ENCODE measurements at places on chromosomes 3 and 15.

DNA sequence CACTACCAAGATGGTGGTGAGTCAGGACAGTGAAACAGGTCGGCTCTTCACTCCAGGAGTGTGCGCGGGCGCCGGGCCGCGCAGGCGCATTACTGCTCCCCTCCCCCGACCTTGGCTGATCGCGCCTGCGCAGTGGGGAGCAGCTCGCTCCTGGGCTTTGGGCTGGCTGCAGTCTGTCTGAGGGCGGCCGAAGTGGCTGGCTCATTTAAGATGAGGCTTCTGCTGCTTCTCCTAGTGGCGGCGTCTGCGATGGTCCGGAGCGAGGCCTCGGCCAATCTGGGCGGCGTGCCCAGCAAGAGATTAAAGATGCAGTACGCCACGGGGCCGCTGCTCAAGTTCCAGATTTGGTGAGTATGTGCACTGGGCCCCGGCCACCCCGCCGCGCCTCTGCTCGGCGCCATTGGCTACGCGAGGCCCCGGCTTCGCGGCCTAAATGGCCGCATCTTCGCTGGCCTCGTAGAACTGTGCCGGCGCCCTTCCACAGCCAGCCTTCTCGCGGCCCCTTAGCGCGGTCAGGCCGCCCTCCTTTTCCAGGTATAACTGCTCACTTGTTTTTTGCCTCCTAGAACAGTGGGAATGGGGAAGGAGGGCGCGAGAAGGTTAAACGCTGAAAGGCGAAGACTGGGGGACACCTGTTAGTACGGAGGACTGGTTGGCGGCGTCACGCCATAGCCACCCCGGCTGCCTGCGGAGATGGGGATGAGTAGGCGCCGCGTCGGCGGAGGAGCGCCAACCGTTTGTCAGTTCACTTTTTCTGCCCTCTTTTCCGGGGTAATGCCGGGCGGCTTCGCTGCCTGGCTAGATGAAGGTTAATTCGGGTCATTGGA is at the start of gene SELENOT:
Gene SELENOT, plus strand, starts transcription at position 169 of the 827 bp plus-strand sequence. Its CDS starts 42 bp downstream, at position 211.
- peak; percentile 95 for DNase-seq

DNA sequence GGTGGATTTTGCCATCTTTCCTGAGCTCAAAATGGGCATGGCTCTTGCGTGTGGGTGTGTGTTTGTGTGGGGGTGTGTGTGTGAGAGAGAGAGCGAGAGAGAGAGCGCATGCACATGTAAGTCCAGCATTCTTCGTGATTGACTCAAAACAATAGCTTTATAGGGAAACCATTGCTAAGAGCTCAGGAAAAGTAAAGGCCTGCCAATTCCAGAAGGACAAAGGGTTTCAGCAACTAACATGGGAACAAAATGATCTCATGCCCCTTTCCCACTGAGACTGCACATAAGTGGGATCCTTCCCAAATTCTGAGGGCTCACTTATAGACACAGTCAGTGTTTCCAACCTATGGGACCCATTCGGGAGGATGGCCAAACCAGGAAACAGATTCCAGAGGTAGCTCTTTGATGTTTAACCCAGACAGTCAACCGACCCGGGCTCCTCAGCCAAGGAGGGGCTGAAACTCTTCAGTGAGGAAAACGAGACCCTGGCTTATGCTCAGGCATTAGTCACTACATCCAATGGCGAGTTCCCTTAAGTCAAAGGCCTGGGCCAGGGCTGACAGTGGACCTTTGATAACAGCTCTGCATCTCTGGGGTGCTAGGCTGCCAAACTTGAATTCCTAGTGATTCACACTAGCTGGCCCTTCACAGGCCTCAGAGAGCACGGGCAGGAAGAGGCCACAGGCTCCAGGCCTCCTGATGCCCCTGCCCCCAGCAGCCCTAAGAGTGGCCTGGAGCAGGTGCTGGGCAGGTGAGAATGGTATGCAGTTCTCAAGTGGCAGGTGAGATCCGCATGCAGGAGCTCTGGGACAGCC is 305.0 kb upstream of the C2CD4B start:
- DNase-seq: no peak

DNA sequence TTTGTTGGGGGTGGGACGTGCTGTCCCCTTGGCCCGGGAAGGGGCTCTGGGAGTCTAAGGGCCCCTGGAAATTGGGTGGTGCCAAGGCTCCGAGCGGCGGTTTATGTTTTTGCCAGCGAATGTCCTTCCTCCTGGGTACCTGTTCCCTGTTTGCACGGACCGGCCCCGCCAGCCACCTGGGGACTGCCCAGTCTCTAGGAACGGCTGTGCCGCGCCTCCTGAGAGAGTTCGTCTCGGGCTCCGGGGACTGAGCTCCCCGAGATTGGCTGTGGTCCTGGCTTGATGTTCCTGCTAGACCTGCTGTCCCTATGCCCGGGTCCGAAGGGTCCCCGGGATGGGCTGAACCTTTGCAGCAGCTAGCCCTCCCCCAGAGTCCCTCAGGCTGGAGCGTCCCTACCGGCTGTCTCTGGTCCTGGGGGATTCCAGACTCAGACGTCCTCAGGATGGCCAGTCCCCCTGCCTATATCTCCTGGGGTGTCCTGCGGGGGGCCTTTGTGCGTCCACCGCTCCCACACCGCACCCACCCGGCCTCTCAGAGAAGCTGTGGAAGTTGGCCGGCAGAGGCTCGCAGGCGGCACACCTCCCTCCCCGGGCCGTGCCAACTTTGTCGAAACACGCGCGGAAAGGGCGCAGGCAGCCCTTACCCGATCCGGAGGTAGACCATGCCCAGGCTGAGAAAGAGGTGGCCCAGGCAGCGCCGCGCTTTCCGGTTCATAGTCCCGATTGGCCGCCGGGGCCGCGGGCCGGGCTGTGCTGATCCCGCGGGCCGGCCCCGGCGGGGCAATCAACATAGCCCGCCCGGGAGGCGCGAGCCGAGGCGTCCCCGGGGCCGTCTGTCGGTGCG is 547 bp downstream of the WNT7A start:
- no peak for DNase-seq

- DNase-seq: no peak
Observed at GRCh38 chr3:61665987-61666386, 104.6 kb downstream of the PTPRG start.

DNA sequence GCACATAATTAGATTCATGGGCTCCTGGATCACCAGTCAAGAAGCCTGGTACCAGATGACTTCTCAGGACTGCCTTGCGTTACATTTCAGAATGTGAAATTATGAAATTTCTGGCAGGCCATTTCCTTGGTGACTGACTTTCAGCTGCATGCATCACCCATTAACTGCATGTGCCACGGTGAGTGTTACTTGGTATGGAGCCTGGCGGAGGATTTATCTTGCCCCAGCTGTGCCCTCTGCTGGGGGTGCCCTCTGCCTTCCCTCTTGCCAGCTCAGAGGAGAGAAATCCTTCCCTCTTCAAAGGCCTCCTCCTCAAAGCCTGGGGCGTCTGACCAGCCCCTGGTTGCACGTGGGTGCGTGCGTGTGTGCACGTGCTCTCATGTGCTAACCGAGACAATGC is 57.7 kb upstream of the CTSH start:
- DNase-seq: no peak

- DNase-seq: no peak
Observed at GRCh38 chr15:80579611-80580010, 115.5 kb upstream of the ABHD17C start.

DNA sequence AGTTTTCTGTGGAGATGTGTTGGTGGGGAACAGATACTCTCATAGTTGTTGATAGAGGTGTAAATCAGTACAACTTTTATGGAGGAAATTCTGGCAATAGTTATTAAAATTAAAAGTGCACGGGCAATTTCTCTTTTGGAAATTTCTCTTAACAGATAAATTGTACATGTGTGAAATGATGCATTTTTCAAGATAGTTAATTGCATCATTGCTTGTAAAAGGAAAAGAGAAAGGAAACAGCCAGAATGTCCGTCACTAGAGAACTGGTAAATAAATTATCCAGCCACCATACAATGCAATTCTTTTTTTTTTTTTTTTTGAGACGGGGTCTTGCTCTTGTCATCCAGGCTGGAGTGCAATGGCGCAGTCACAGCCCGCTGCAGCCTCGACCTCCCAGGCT is 14.2 kb downstream of the ZNF710 start:
- no peak for DNase-seq
